ENCODE measurements at places on chromosomes 4 and X.

DNA sequence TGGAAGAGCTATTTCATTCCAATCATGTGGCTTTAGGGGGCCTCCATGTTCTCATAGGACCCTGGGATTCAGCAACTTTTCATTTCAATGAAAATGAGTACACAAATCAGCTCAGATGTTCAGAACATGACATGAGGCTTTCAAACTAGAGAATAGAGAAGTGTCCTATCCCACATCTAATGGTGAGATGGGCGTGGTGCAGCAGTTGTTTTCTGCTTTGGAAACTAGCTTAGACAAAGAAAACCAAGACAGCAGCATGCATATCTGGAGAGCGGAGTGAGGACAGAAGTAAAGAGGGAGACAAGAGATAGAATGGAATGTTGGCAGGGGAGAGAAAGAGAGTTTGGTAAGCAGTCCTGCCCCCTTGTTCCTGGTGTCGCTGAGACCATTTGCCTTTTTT, 1009.1 kb upstream of the IGFBP7 start:
- DNase-seq: no peak

DNA sequence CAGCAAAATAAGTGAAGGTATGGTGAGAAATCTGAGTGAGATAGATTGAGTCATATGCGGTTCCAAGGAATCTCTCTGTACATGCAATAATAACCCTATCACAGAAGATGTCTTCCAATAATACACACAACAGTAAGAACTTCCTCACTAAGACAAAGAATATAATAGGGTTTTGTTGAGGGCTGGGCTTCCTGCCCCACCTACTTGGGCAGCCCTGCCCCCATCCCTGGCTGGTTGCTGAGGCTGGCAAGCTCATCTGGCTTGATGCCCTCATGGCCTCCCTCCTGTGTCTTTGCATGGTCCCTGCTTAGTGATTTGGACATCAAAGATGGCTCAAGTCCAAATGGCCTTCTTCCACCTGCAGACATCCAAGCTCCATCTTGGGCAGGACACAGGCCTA, 2.7 kb downstream of the GEMIN8 start:
- no peak for DNase-seq

- no peak for DNase-seq
Observed at GRCh38 chr4:124449881-124450280, 262.7 kb downstream of the ANKRD50 start.

DNA sequence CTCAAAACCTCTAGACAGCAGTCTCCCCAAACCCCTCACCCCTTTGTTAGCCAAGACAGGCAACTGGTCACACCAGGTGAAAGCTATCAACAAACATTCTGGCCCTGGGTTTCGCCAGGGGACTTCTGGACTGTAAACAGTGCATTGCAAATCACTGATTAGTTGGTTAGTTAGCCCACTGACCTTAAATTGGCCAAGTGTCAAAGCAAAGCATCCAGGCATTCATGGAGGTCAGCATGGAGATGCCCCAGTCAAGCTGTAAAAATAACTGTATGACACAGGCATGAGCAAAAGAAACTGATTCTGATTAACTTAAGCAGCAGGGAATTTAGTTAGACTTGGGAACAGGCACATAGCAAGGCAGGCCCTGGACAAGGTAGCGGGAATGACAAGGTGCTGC, 156.0 kb upstream of the TTC29 start:
- no peak for DNase-seq

GRCh38 chr4:166301266-166301665, 428.2 kb downstream of the TLL1 start:
- no peak for DNase-seq

DNA sequence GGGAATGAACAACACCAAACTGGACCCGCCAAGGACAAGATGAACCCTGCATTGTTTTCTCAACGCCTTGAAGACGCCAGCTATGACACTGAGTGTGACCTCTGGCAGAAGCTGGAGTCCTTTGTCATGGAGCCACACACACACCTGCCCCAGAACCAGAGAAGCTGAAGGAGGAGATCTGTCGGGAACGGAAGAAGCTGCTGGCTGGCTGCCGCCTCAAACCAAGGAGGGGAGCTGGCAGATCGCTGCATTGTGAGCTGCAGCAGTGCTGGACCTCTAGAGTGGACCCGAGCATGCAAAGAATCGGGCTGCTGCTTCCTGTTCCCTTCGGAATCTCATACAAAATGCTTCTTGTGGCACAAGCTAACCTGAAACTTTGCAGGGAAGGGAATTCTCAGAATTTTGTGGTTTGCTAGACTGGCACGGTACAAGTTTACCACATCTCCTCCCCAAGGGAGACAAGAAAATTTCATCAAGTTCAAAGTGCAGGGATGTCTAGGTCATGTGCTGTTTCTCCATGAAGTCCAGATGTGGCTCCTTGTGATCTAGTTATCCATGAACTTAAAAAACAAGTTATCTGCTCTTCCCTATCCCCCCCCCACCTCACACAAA, 23.4 kb upstream of the GLRB start:
- no peak for DNase-seq

DNA sequence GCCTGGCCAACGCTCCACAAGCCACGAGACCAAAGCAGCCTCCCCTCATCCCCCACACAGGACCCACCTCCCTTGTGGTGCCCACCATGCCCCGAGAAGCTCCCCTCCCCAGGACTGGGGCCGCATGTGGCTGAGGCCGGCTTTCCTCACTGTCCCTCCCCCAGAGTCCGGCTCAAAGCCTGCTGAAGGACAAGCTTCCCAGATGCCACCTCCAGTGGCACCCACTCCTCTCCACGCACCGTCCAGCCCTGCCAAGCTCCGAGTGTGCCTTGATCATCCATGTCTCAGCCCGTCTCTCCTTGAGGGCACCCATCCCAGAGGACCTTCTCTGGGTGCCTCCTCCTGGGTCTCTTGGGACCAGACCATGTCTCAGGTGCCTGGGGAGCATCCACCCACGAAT, 58.8 kb upstream of the MXD4 start:
- DNase-seq: no peak

- no peak for DNase-seq
Observed at GRCh38 chr4:176614793-176615192, 177.9 kb downstream of the VEGFC start.

- no peak for DNase-seq
Observed at GRCh38 chr4:60745800-60746571, 454.1 kb upstream of the ADGRL3 start.

DNA sequence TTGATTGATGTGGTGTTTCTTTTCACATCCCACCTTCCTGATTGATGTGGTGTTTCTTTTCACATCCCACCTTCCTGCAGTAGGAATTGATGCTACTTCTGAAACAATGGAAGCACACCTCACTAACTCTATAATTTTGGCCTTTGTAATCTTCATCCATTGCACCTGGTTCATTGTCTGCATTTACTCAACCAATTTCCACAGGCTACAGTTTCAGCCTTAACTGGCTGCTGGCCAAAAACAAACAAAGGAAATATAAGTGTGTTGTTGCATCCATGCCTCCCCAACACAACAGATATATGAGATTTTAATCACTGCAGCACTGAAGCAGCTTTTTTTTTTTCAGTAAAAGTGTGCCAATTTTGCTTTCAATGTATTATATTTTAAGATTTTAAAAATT, 867.6 kb upstream of the PCDH7 start:
- no peak for DNase-seq

- DNase-seq: no peak
Observed at GRCh38 chr4:27515140-27515539, 654.5 kb downstream of the STIM2 start.

DNA sequence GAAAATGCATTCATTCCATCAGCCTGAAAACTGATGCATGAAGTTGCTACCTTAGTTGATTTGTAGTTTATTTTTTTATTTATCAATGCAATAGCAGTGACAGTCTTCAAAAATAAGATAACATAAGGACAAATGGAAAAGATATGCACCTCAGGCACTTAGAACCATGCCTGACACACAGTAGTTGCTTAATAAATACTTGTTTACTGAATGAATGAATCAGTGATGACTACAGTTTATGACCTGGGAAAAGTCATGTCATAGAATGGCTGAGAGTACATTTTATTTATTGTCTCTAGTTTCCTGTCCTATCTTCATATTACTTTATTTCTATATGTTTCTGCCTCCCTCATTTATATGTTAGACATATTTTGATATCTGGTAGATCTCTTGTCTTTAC, 171.8 kb downstream of the TLL1 start:
- no peak for DNase-seq

DNA sequence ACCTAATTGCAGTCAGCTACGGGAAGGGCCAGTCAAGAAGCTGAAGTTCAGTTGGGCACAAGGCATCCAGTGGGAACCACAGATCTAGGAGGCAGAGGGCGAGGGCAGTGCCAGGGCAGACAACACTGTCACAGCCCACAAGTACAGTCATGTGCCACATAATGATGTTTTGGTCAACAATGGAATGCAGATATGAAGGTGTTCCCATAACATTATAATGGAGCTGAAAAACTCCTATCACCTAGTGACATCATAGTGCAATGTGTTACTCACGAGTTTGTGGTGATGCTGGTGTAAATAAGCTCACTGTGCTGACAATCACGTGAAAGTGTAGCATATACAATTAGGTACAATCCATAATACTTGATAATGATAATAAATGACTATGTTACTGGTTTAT, 4.5 kb upstream of the TMEM255A start:
- no peak for DNase-seq

DNA sequence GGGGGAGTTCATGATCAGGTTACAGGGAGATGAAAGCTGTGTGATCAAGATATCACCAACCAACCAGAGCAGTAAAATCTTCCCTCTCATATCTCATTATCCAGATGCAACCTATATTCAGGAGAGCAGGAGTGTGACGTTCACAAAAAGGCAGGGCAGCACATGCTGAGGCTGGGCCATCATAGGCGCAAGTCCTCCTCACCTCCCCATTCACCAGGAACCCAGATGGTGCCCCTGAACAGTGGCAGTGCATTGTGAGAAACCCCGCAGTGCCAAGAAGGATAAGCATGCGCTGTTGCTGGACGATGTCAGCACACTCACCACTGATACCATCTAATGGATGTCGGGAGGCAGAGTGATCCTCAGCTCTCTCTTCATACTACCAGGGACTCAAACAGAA, 170.9 kb downstream of the COL25A1 start:
- DNase-seq: no peak

GRCh38 chr4:7294176-7294756, 101.9 kb downstream of the SORCS2 start:
- DNase-seq: no peak

DNA sequence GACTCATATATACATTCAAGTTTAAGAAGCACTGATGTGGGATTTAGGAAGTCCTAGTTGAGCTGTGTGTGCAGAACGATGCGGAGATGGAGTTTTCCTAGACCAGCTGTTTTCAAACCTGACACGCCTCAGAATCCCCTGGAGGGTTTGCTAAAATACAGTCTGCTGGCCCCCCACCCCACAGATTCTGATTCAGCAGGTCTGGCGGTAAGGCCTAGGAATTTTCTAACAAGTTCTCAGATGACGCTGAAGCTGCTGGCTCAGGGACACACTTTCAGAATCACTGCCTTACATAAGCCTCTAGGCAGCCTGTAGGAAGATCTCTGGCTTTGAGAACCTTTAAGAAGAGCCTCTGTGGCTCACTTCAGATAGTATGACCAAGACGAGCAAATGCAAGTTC, 73.1 kb downstream of the PHEX start:
- DNase-seq: no peak

DNA sequence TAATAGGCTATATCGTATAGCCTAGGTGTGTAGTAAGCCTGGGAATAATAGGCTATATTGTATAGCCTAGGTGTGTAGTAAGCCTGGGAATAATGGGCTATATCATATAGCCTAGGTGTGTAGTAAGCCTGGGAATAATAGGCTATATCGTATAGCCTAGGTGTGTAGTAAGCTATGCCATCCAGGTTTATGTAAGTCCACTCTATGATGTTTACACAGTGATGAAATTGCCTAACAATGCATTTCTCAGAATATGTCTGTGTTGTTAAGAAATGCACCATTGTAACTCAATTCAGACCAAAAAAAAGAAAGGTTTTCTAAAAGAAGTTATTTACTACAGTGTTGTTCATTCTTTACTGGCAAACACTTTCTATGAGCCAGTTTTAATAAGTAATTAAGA, 1387.2 kb downstream of the STIM2 start:
- DNase-seq: no peak

DNA sequence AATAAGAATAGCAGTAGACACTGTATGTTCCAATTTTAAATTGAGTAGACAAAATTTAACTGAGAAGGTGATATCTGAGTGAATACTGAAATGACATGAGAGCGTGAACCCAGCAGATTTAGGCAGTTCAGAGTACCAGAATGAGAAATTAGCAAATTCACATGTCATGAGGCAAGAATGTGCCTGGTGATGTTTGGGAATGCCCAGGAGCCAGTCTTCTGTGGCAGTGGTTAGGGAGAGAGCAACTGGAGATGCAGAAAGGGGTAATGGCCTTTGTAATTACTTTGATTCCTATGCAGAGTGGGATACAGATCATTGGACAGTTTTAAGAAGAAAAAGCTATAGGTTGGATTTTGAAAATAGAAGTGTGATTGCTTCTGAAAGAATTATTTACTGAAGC, 621.9 kb downstream of the TECRL start:
- DNase-seq: no peak

DNA sequence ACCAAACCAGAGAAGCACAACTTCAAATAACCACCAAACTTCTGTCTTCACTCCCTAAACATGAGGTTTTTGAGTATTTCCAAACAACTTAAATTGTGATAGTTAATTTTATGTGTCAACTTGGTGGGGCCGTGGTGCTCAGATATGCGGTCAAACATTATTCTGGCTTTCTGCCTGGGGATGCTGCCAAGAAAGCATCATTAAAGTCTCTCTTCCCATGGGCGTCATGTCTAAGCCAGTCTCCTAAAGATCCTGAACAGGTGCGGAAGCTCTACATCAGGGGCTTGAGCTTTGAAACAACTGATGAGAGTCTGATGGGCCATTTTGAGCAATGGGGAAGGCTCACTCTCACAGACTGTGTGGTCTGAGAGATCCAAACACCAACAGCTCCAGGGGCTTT, 24.1 kb upstream of the SOD3 start:
- no peak for DNase-seq

DNA sequence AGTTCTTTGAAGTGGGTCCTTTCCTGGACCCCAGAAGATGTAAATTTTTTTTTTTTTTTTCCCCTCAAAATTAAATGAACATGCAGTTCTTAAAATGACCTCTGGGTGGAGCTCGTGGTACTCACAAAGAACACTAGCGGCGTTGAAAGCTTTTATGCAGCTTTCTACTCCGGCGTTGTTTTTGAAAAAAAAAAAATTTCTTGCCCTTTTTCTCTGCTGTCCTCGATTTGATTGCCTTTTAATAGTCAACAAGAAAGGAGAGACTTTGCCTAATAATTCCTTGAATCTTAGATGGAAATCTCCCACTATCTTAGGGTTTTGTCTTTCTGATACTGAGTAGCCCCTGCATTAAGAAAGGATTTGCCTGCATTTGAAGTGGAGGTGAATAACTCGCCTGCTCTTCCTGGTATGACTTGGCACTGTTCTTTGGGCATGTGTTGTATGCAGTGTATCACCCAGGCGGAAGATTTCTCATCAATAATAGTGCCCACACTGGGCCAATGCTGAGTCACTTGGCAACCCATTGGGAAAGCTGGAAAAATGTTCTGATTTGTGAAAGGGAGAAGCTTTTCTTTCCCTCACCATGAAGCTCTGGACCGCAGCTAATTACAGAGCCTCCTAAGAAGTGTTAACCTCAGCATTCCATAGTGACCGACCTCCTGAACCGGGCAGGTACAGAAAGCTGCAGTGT, 104.0 kb downstream of the PHEX start:
- DNase-seq: no peak

GRCh38 chrX:101160001-101160400, 59.6 kb upstream of the DRP2 start:
- no peak for DNase-seq
